ENCODE measurements at places on chromosomes 7 and 10.

DNA sequence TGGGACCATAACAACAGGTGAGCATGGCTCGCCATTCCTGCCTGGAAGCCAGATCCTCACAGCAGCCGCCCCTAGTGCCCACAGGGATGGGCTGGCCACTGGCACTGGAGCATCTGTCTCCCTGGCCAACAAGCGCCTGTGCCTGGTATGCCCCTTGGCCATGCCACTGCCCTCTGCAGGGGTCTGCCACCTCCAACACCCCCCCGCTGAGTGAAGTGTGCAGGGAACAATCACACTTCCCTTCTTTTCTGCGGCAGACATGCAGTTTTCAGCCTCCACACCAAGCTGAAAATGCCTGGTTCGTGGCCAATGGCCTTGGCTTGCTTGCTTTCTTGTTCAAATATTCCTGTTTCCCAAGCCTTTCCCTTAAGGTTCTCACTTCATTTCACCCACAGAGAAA, 50.7 kb downstream of the HSPA12A start:
- H3K27me3 ChIP-seq = no peaks in the 10 kb centered on the region
- H3K4me1 ChIP-seq = peaks cover 8% of the 10 kb centered on the region
- no peak for DNase-seq
- H3K4me3 ChIP-seq = no peak overlapping the region
- no peak overlapping the region for H3K27ac ChIP-seq

- peak overlapping the region; percentile 86 for H3K27ac ChIP-seq
- peak; percentile 36 for DNase-seq
- peak overlapping the region; percentile 98 for H3K4me3 ChIP-seq
- peaks cover 16% of the 10 kb centered on the region for H3K4me1 ChIP-seq
These were observed 581 bp downstream of the FAM3C start for GRCh38 chr7:121395494-121395960.

- no peak for DNase-seq
- no peaks in the 10 kb centered on the region for H3K27me3 ChIP-seq
- no peak overlapping the region for H3K27ac ChIP-seq
- no peaks in the 10 kb centered on the region for H3K36me3 ChIP-seq
- no peaks in the 10 kb centered on the region for H3K4me1 ChIP-seq
These were observed 8.2 kb upstream of the RET start for GRCh38 chr10:43068471-43069210.

- H3K27ac ChIP-seq = peak overlapping the region; percentile 8
- H3K4me1 ChIP-seq = peaks cover 14% of the 10 kb centered on the region
- no peaks in the 10 kb centered on the region for H3K27me3 ChIP-seq
- no peak for DNase-seq
- no peak overlapping the region for H3K4me3 ChIP-seq
- H3K36me3 ChIP-seq = no peaks in the 10 kb centered on the region
These were observed 382.7 kb downstream of the RPS24 start for GRCh38 chr10:78416031-78417011.

DNA sequence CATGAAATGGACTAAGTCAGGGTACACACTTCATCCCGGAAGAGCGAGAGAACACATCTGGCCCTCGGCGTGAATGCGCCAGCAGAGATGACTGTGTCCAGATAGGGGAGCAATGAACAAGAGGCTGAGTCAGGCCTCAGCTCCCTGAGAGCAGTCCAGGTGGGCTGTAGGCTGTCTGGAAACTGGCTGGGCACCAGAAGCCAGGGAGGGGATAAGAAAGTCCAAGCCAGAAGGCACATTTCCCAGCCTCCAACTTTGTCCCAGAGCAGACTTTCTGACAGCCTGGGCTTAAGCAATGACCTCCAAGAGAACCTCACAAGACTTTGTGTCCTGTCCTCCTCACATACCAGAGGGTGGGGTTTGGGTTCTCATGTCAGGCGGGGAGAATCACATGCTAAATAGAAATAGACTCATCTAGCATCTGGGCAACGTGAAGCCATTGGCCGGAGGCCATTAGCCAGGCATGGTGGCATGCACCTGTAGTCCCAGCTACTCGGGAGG, 157.2 kb downstream of the ARHGAP12 start:
- no peaks in the 10 kb centered on the region for H3K36me3 ChIP-seq
- H3K27ac ChIP-seq = no peak overlapping the region
- no peak for DNase-seq
- H3K4me3 ChIP-seq = no peak overlapping the region

GRCh38 chr10:24119896-24120295, 89.0 kb upstream of the KIAA1217 start:
- peaks cover 6% of the 10 kb centered on the region for H3K4me1 ChIP-seq
- H3K27me3 ChIP-seq = no peaks in the 10 kb centered on the region
- DNase-seq = no peak
- H3K36me3 ChIP-seq = no peaks in the 10 kb centered on the region
- H3K4me3 ChIP-seq = no peak overlapping the region
- H3K27ac ChIP-seq = peak overlapping the region; percentile 56

- no peak overlapping the region for H3K27ac ChIP-seq
- H3K36me3 ChIP-seq = no peaks in the 10 kb centered on the region
- peaks cover 9% of the 10 kb centered on the region for H3K4me1 ChIP-seq
- H3K27me3 ChIP-seq = no peaks in the 10 kb centered on the region
- no peak overlapping the region for H3K4me3 ChIP-seq
- peak; percentile 67 for DNase-seq
These were observed 25.9 kb downstream of the OAT start for GRCh38 chr10:124392626-124393342.

DNA sequence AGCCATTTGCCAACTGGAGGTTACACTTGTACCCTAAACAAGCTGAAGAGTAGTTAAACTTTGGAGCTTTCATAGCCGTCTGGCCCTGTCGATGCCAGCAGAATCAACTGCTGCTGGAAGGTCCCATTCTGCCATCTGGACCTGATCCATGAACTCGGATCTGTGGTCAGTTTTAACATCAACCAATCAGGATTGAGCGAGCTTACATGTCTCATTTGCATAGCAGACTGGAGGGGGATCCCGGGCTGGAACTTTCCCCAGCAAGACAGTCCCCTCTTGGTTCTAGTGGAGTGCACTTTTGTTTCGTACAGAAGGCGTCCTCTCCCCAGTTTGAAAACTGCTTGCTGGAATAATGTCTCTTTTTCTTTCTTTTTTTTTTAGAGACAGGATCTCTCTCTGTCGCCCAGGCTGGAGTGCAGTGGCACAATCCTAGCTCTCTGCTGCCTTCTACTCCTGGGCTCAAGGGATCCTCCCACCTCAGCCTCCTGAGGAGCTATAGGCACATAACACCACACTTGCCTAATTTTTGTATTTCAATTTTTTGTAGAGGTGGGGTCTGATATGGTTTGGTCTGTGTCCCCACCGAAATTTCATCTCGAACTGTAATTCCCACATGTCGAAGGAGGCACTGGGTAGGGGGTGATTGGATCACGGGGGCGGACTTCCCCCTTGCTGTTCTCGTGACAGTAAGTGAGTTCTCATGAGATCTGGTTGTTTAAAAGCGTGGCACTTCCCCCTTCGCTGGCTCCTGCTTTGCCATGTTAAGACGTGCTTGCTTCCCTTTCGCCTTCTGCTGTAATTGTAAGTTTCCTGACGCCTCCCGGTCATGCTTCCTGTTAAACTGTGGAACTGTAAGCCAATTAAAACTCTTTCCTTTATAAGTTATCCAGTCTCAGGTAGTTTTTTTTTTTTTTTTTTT, 42.8 kb upstream of the SEPHS1 start:
- H3K36me3 ChIP-seq = no peaks in the 10 kb centered on the region
- no peak for DNase-seq

GRCh38 chr10:117594722-117595121, 52.2 kb downstream of the EMX2 start:
- H3K36me3 ChIP-seq = no peaks in the 10 kb centered on the region
- H3K27me3 ChIP-seq = no peaks in the 10 kb centered on the region
- H3K4me3 ChIP-seq = no peak overlapping the region
- DNase-seq = no peak

GRCh38 chr7:81501220-81501619, 268.6 kb downstream of the HGF start:
- no peak for DNase-seq
- H3K27me3 ChIP-seq = no peaks in the 10 kb centered on the region
- no peaks in the 10 kb centered on the region for H3K36me3 ChIP-seq
- no peak overlapping the region for H3K4me3 ChIP-seq
- peaks cover 11% of the 10 kb centered on the region for H3K4me1 ChIP-seq

GRCh38 chr7:2730846-2731770, 43.1 kb downstream of the AMZ1 start:
- H3K27ac ChIP-seq = no peak overlapping the region
- no peak overlapping the region for H3K4me3 ChIP-seq
- H3K27me3 ChIP-seq = no peaks in the 10 kb centered on the region
- H3K4me1 ChIP-seq = peaks cover 50% of the 10 kb centered on the region
- H3K36me3 ChIP-seq = peaks cover 36% of the 10 kb centered on the region

DNA sequence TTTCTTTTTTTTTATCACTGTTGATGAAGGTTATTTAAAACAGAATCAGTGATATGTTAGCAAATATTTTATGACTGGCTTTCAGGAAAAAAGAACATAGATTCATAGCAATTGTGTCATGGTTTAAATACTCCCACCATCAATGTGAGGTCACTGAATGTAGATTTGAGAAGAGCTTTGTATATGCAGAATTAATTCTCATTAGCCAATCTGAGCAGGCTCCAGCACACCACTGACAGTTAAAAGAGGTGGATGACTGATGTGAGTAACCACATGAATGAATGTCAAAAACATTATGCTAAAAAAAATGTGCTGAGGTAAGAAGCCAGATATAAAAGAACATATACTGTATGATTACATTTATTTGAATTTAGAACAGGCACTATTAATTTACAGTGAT, 174.8 kb upstream of the KAT6B start:
- no peaks in the 10 kb centered on the region for H3K27me3 ChIP-seq
- DNase-seq = no peak
- no peaks in the 10 kb centered on the region for H3K36me3 ChIP-seq
- no peak overlapping the region for H3K27ac ChIP-seq
- no peaks in the 10 kb centered on the region for H3K4me1 ChIP-seq

- H3K4me3 ChIP-seq = no peak overlapping the region
- H3K27ac ChIP-seq = no peak overlapping the region
- DNase-seq = no peak
- no peaks in the 10 kb centered on the region for H3K27me3 ChIP-seq
These were observed 680.7 kb downstream of the REEP3 start for GRCh38 chr10:64201936-64202335.

DNA sequence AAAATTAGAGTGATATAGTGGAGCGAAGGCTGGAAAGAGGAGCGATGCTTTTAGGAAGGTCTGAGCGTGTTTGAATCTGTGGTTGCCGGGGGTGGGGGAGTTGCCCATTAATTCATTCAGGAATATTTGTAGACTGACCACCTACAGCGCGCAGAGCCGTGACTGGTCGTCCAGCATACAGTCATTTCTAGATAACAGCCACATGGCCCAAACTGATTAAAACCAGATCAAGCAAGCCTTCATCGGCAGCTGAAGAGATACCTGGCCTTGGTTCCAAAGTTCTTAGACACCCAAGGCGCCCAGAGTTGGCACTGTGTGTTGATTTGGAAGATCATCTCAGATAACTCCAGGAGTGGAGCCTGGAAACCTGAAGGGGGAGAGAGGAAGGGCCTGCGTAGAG, 1.7 kb downstream of the PROSER2 start:
- H3K27me3 ChIP-seq = no peaks in the 10 kb centered on the region
- peak overlapping the region; percentile 83 for H3K4me3 ChIP-seq
- no peak for DNase-seq
- H3K27ac ChIP-seq = peak overlapping the region; percentile 90

GRCh38 chr7:47419471-47419870, 162.4 kb downstream of the TNS3 start:
- H3K27ac ChIP-seq = no peak overlapping the region
- H3K36me3 ChIP-seq = peaks cover 3% of the 10 kb centered on the region
- H3K27me3 ChIP-seq = no peaks in the 10 kb centered on the region
- no peaks in the 10 kb centered on the region for H3K4me1 ChIP-seq

GRCh38 chr7:106618480-106618879, 42.5 kb downstream of the CCDC71L start:
- H3K27ac ChIP-seq = no peak overlapping the region
- no peaks in the 10 kb centered on the region for H3K36me3 ChIP-seq
- H3K4me1 ChIP-seq = no peaks in the 10 kb centered on the region
- H3K27me3 ChIP-seq = no peaks in the 10 kb centered on the region
- DNase-seq = no peak

GRCh38 chr7:139330333-139331030, 10.7 kb upstream of the FMC1 start:
- no peak overlapping the region for H3K27ac ChIP-seq
- H3K4me3 ChIP-seq = no peak overlapping the region
- H3K36me3 ChIP-seq = no peaks in the 10 kb centered on the region
- no peaks in the 10 kb centered on the region for H3K27me3 ChIP-seq

GRCh38 chr7:11182736-11183135, 209.1 kb downstream of the PHF14 start:
- no peak for DNase-seq
- H3K36me3 ChIP-seq = no peaks in the 10 kb centered on the region
- no peak overlapping the region for H3K4me3 ChIP-seq
- H3K4me1 ChIP-seq = no peaks in the 10 kb centered on the region
- no peak overlapping the region for H3K27ac ChIP-seq
- H3K27me3 ChIP-seq = no peaks in the 10 kb centered on the region

DNA sequence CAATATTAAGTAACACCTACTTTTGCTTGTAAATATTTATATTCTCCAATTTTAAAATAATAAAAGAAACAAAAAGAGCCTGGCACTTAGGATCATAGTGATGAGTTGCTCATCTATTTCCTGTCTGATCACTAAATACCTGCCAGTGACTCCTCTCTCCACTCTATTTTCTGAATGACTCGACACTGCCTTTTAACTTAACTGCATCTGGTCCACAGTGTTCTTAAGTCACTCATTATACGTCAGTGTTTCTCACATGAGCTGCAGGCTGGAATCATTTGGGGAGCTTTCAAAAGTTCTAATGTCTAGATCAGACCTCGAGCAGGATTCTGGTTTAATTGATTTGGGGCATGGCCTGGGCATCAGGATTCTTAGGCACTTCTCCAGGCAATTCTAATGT, 78.0 kb upstream of the AGBL3 start:
- no peaks in the 10 kb centered on the region for H3K27me3 ChIP-seq
- H3K4me1 ChIP-seq = no peaks in the 10 kb centered on the region
- no peaks in the 10 kb centered on the region for H3K36me3 ChIP-seq
- H3K27ac ChIP-seq = no peak overlapping the region
- DNase-seq = no peak

- DNase-seq = no peak
- peak overlapping the region; percentile 97 for H3K27ac ChIP-seq
- H3K4me1 ChIP-seq = peaks cover 18% of the 10 kb centered on the region
- no peaks in the 10 kb centered on the region for H3K36me3 ChIP-seq
These were observed 774 bp downstream of the PON2 start for GRCh38 chr7:95433952-95434556.

GRCh38 chr7:139916717-139917395, 87.8 kb downstream of the TBXAS1 start:
- no peak overlapping the region for H3K4me3 ChIP-seq
- H3K27me3 ChIP-seq = no peaks in the 10 kb centered on the region
- H3K27ac ChIP-seq = no peak overlapping the region
- no peaks in the 10 kb centered on the region for H3K36me3 ChIP-seq
- DNase-seq = no peak
- H3K4me1 ChIP-seq = peaks cover 27% of the 10 kb centered on the region

DNA sequence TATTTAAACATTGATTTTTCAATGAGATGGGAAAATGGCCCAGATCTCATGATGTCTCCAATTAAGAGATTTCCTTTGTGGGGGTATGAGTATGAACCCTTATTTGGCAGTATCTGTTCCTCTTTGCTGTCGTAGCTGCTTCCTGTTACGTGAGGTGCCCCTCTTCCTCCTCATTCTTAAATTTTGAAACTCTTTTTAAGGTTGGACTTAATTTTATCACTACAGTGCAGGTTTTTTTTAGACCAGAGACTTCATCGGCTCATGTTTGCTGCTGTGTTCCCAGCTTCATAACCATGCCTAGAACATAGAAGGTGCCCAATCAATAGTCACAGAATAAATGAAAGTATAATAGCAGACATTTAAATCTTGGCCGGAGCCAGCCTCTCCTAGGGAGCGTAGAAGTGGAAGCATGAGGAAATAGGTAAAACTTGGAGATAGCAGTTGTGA, 2.4 kb downstream of the MIOS start:
- no peaks in the 10 kb centered on the region for H3K27me3 ChIP-seq
- H3K4me3 ChIP-seq = no peak overlapping the region
- DNase-seq = no peak
- peak overlapping the region; percentile 32 for H3K27ac ChIP-seq
- H3K36me3 ChIP-seq = peaks cover 4% of the 10 kb centered on the region
- peaks cover 39% of the 10 kb centered on the region for H3K4me1 ChIP-seq

All from upper lobe of left lung (tissue), 6 donors.